ENCODE measurements at places on chromosomes 5 and 9.

DNA sequence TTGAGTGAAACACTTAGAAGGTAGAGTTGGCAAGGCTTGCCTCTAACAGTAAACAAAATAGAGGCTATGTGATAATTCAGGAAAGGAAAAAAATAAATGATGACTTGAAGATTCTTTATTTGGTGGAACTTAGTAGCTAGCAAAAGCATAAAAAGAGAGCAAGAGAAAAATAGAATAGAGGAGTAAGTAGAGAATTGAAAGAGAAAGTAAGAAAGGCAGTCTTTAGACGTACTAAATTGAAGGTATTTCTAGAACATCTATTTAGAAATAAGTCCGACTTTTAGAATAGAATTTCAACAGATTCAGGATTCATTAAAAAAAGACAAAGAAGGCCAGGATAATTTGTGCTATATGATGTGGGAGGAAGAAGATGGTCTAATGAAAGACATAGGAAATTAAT lies 128.1 kb upstream of the MINAR2 start:
- no peaks in the 10 kb centered on the region for H3K36me3 ChIP-seq
- no peaks in the 10 kb centered on the region for H3K27me3 ChIP-seq
- no peaks in the 10 kb centered on the region for H3K4me1 ChIP-seq

DNA sequence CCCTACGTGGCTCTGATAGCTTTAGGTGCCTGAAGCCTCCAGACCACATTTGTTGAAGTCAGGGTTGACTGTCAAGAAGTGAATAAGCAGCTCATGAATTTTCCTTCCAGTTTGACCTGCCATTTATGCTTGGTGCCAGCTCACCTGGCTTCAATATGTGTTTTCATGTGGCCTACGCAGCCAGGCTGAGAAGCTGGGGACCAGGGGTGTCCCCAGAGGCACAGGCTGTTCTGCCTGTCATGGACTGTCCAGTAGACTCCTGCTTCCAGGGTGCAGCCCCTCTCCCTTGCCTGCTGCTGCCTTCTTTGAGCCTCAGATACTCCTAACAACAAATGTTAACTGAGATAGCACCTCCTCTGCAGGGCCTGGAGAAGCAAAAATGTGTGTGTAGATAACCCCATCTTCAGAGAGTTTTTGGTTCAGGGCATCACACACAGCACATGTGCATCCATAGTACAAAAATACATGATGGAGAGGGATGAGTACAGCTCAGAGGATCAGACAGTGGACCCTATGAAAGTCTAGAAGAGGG lies 5.8 kb downstream of the TNFAIP8 start:
- peaks cover 36% of the 10 kb centered on the region for H3K36me3 ChIP-seq
- H3K27ac ChIP-seq = peak overlapping the region; percentile 32
- peaks cover 96% of the 10 kb centered on the region for H3K4me1 ChIP-seq
- no peak for DNase-seq
- no peak overlapping the region for H3K4me3 ChIP-seq
- no peaks in the 10 kb centered on the region for H3K27me3 ChIP-seq

- no peaks in the 10 kb centered on the region for H3K27me3 ChIP-seq
- no peaks in the 10 kb centered on the region for H3K36me3 ChIP-seq
- H3K27ac ChIP-seq = no peak overlapping the region
- H3K4me1 ChIP-seq = peaks cover 25% of the 10 kb centered on the region
- no peak overlapping the region for H3K4me3 ChIP-seq
Observed at GRCh38 chr9:121322037-121322736, 47.9 kb downstream of the STOM start.

DNA sequence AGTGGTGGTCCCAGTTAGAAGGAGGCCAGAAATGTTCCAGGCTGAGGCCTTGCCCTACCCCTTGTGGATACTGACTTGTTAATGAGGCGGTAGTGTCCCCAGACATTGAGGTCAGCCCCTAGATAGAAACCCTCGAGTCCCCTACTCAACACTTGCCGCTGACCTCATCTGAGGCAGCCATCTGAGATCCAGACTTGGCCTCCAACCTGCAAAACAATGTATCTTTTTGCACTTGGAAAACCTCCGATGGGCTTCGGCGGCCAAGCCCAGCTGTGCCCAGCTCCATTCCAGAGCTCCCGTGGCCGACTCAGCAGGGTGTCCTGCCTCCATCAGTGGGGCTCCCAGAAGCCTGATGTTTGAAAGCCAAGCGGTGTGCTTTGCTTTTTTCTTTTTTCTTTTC lies 122.1 kb downstream of the WNK2 start:
- no peaks in the 10 kb centered on the region for H3K27me3 ChIP-seq
- peaks cover 8% of the 10 kb centered on the region for H3K4me1 ChIP-seq
- no peaks in the 10 kb centered on the region for H3K36me3 ChIP-seq
- no peak for DNase-seq
- no peak overlapping the region for H3K4me3 ChIP-seq

DNA sequence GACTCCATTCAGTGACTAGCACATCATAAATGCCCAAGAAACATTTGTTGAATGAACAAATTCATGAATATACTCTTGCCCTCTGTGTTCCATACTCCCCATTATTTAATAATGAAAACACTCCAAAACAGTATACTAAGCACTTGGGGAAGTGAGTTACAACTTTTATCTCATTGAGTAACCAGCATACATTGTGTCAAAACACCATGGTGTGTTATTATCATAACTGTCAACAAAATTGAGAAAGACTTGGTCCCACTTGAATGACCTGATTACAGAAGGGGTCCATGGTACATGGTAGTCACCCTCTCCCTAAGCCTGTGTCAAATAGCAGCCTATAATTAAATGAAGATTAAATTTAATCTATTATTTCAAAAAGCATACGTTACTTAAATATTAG lies 16.2 kb downstream of the ANKH start:
- H3K36me3 ChIP-seq = peaks cover 8% of the 10 kb centered on the region
- H3K27ac ChIP-seq = no peak overlapping the region
- peaks cover 5% of the 10 kb centered on the region for H3K4me1 ChIP-seq
- H3K27me3 ChIP-seq = no peaks in the 10 kb centered on the region

DNA sequence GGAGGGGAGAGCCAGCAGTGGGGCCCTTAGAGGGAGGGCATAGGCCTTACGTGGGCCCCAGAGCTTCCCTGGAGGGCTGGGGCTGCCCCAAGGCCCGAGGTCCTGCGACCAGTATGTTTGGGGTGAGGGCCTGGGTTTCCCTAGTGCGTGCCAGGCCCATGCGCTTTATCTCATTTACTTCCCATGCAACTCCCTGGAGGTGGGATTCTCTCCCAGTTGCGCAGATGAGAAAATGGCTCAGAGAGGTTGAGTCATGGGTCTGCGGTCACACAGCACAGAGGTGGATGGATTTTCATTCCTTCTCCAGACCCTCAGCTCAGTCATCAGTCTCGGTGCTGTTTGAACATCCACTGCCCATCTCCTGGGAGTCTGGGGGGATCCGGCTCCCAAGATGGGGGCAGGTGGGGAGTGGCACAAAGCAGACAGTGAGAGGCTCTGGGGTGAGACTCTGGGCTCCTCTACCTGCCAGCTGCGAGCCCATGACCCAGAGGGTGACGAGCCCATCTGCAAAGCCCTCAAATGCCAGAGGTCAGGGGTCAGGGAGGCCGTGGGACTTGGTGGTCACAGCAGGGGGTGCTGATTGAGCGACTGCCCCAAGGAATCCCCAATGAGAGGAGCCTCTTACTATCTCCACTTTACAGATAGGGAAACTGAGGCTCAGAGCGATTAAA lies 171.2 kb downstream of the GAPVD1 start:
- H3K27me3 ChIP-seq = no peaks in the 10 kb centered on the region
- no peaks in the 10 kb centered on the region for H3K4me1 ChIP-seq
- no peak overlapping the region for H3K4me3 ChIP-seq
- DNase-seq = no peak
- H3K27ac ChIP-seq = no peak overlapping the region

DNA sequence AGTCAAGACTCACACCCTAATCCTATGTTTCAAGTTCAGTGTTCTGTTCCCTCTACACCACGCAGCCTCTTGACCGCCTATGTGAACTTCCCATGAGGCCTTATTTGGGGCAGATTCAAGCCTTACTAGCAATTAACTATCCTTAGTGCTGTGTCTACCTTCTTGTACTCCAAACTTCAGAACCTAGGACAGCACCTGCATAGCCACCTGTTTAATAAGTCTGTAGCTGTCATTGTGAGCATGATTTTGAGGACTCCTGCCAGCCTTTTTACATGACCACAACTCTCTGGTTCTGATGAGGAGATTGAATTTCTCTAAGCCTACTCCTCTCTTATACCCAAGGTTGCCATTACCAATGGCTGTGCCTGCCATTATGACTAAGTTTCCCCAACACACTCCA lies 50.8 kb upstream of the PCSK1 start:
- no peaks in the 10 kb centered on the region for H3K36me3 ChIP-seq
- no peaks in the 10 kb centered on the region for H3K27me3 ChIP-seq
- H3K4me3 ChIP-seq = no peak overlapping the region
- H3K27ac ChIP-seq = no peak overlapping the region

DNA sequence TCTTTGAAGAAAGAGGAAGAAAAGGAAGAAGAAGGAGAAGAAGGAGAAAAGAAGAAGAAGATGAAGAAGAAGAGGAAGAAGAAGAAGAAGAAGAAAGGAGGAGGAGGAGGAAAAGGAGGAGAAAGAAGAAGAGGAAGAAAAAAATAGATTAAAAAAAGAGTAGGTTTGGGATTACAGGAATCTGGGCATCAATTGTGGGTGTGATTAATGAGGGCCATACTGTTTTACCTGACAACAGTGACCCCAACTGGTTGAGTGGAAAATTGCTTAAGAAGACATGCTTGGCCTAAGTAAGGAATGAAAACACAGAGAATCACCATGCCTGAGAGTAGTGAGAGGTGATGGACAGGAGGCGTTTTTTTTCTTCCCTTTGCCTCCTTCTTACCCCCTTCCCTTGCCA lies 114.6 kb downstream of the FAM170A start:
- H3K27ac ChIP-seq = no peak overlapping the region
- H3K36me3 ChIP-seq = no peaks in the 10 kb centered on the region
- no peak overlapping the region for H3K4me3 ChIP-seq
- H3K27me3 ChIP-seq = no peaks in the 10 kb centered on the region
- DNase-seq = no peak

DNA sequence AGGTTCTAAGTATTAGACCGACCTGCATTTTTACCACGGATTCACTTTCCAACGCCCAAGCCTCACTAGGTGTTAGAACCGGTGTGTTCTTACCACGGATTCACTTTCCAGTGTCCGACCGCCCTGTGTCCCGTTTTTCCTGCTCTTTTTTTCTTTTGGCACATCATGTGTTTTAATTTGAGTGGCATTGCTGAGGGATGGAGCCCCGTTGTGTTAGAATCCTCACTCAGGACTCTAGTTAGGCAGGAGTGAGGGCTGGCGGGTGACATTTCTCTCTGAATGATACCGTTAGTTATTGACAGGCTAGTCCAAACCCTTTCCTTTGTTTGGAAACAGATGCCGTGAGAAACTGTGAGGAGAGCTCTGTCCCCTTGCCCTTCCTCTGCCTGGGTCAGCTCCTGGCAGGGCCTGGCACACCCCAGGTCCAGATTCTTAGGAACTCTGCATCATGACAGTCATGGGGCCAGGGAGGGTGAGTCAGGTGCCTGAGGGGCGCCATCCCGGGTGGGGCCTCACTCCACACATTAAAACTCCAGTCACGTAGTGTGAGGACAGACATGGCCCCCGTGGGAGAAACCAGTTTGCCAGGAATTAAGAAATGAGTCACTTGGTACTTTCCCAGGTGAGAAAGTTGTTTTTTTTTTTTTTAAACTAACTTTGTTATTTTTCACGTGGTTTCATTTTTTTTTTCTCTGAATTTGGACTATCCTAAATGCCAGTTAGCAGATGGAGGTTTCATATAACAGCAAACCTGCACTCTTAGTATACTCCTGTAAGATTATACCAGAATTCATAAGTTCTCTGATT lies 15.8 kb downstream of the EXOC3 start:
- no peak for DNase-seq
- peaks cover 81% of the 10 kb centered on the region for H3K36me3 ChIP-seq
- no peaks in the 10 kb centered on the region for H3K27me3 ChIP-seq
- H3K27ac ChIP-seq = no peak overlapping the region
- H3K4me3 ChIP-seq = no peak overlapping the region
- peaks cover 12% of the 10 kb centered on the region for H3K4me1 ChIP-seq

- no peaks in the 10 kb centered on the region for H3K36me3 ChIP-seq
- H3K4me1 ChIP-seq = no peaks in the 10 kb centered on the region
- H3K27me3 ChIP-seq = no peaks in the 10 kb centered on the region
- H3K27ac ChIP-seq = no peak overlapping the region
- no peak overlapping the region for H3K4me3 ChIP-seq
Observed at GRCh38 chr5:120306303-120306702, 157.8 kb upstream of the PRR16 start.

- no peak overlapping the region for H3K4me3 ChIP-seq
- DNase-seq = no peak
- H3K27me3 ChIP-seq = no peaks in the 10 kb centered on the region
- peaks cover 6% of the 10 kb centered on the region for H3K4me1 ChIP-seq
- H3K27ac ChIP-seq = no peak overlapping the region
Observed at GRCh38 chr9:127081250-127082185, 40.9 kb downstream of the ANGPTL2 start.

DNA sequence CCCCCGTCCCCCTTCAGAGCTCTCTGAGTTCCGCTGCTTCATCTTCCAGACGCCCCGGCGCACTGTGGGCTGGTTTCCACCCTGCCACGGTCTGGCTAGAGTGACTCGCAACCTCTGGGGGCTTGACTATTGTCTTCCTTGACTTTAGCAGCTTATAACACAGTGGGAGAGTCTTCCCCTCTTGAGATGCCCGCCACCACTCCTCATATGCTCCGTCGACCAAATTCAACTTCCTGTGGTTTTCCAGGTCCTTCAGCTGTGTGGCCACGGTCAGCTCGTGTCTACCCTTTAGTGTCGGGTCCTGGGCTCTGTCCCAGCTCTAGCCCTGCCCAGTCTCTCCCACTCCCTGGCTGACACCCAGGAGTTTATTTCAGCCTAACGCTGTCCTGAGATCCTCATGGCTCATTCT lies 28.2 kb upstream of the NCS1 start:
- no peak for DNase-seq
- no peak overlapping the region for H3K27ac ChIP-seq
- no peak overlapping the region for H3K4me3 ChIP-seq
- peaks cover 9% of the 10 kb centered on the region for H3K27me3 ChIP-seq
- H3K36me3 ChIP-seq = no peaks in the 10 kb centered on the region
- peaks cover 12% of the 10 kb centered on the region for H3K4me1 ChIP-seq

- H3K27ac ChIP-seq = no peak overlapping the region
- no peak overlapping the region for H3K4me3 ChIP-seq
- no peaks in the 10 kb centered on the region for H3K4me1 ChIP-seq
- no peak for DNase-seq
- H3K36me3 ChIP-seq = no peaks in the 10 kb centered on the region
Observed at GRCh38 chr5:174078416-174078815, 32.9 kb downstream of the NSG2 start.

GRCh38 chr5:89270901-89271300 lies 387.9 kb upstream of the MEF2C start:
- no peak overlapping the region for H3K27ac ChIP-seq
- H3K36me3 ChIP-seq = no peaks in the 10 kb centered on the region
- no peaks in the 10 kb centered on the region for H3K4me1 ChIP-seq
- H3K4me3 ChIP-seq = no peak overlapping the region
- no peak for DNase-seq
- no peaks in the 10 kb centered on the region for H3K27me3 ChIP-seq

- no peak overlapping the region for H3K4me3 ChIP-seq
- no peaks in the 10 kb centered on the region for H3K36me3 ChIP-seq
- no peak overlapping the region for H3K27ac ChIP-seq
- DNase-seq = no peak
- H3K4me1 ChIP-seq = no peaks in the 10 kb centered on the region
Observed at GRCh38 chr5:156678484-156678883, 171.6 kb upstream of the PPP1R2B start.
